ENCODE measurements at places on chromosomes 12 and 14.

DNA sequence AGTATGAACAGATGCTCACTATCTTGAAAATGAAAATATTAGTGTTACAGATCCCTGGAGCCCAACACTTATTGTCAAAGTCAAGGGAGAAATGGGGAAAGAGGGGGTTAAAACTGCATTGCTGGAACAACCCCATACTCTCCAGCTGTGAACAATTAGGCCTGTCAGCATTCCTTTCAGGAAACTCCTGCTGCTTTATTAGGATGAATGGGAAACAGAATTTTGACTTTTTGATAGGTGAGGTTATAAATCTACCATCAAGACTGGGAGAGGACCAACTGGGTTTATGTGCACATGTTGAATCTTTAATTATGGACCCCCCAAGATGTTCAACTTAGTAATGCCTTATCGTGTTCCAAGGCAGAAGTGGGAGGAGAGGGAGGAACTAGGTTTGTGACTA lies 85.0 kb downstream of the TMTC1 start:
- DNase-seq, result no peak

DNA sequence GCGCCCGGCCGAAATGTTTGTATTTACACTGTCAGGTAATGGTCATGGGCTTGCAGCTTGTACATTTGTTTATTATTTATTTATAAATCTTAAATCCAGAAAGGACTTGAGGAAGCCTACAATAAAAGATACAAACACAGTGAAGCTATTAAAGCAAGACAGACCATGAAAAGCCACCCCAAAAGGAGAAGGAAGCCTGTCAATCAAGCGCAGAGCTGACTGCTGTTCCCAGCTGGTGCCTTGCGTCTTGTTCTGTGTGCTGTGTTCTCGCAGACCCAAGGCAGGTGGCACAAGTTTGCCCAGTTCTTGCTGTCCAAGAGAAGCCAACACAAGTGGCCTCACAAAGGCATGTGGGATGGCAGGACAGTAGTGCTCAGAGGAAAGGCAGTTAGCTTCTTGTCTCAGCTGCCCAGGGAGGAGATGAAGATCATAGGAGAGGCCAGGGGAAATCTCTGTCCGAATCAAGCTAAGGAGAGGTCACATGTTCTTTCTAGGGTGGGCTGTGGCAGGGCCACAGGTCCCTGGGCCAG lies 73.2 kb downstream of the SLC25A47 start:
- no peak for DNase-seq

GRCh38 chr14:25896777-25897176 lies 701.1 kb downstream of the NOVA1 start:
- DNase-seq, result no peak

- DNase-seq, result no peak
Measured at GRCh38 chr12:112855375-112855774, 51.4 kb upstream of the OAS1 start.

DNA sequence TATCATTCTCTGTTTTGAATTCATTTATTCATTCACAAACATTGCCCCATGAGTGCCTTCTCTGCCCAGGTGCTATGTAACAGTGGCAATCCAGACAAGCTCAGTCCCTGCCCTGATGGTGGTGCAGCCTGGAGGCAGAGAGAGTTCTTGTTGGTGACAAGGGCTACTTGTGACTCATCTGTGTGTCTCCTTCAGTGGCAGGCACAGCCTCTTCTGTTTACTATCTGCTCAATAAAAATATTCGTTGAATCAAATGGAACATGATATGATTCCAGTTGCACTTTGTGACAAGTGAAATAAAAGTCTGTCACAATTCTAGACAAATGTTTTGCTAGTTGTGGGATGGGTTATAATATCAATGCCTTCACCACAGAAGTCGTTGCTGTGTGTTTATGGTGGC lies 20.6 kb upstream of the CPM start:
- no peak for DNase-seq
